Stimulated activated CD8-positive, alpha-beta memory T cell treated with anti-CD3 and anti-CD28 coated beads, Interleukin-15, amount 100 ng/mL, for 48 hours (primary cell): ENCODE measurements at places on chromosomes 5 and 9.
A peak's percentile ranks its signal among the peaks of the same experiment; 100 is the strongest.

DNA sequence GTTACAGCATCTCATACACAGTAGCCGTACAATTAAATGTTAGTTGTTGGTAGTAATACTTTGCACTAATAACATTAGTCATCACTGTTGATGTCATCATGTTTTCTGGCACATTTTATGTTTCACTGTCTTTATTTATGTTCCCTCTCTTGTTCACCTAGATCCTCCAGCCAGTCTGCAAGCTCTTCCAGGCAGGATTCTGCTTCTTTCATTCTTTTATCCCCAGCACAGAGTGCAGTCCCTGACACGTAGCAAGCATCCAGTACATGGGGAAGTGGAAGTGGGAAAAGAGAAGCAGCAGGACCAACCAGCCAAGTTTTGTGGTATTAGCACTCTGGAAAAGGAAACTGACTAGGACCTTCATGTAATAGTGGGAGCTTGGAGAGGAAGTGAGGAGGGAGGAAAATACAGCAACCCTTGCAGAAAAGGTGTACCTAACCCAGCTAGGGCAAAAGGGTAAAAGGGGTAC lies 89.7 kb upstream of the SLC44A1 start:
- no peak for DNase-seq

DNA sequence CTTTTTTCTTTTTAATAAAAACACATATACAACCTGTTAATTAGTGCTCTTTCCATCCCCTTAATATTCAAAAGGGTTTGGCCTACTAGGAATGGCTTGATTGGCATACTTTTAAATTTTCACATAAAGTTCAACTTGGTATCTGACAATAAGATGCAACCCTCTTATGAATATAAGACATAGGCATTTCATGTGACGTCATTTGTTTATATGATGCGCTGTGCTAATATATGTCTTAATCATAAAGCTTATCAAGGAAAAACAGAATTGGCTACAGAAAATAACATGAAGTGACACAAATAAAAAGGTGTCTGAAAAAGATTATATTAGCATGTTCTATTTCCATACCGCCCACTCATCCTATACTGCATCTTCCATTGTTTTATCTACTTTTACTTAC lies 1642.4 kb downstream of the EFNA5 start:
- DNase-seq: no peak

DNA sequence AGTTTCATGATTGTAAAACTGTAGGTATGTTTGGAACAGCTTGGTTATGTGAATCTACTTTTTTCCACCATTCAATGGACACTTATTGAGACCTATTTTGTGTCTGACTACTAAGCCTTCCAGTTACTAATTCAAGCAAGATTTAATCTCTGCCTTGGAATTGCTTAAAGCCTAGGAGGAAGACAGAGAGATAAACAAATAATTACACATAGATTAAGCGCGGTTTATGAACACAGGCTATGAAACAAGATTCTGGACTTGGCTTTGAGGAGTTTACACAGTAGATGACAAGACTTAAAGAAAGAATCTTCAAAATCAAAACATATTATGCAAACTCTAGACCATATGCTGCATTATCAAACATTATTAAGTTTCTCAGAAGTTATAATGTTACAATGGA lies 340.4 kb downstream of the RASEF start:
- DNase-seq: no peak

GRCh38 chr5:181100121-181100875 lies 30.7 kb downstream of the OR2V1 start:
- no peak for DNase-seq

GRCh38 chr5:77630114-77630680 lies 8.3 kb downstream of the OTP start:
- DNase-seq: peak; percentile 43
